ENCODE measurements at places on chromosomes 6 and 20. TPM values are rescaled to one million over a fixed set of nuclear protein-coding genes. Genes with fewer than 3 reads are reported as not detected.

- no peak for DNase-seq
These were observed 540.2 kb downstream of the PRKN start for GRCh38 chr6:162187168-162187935.

Gene VSTM2L
- total RNA-seq, result 9.1 TPM

DNA sequence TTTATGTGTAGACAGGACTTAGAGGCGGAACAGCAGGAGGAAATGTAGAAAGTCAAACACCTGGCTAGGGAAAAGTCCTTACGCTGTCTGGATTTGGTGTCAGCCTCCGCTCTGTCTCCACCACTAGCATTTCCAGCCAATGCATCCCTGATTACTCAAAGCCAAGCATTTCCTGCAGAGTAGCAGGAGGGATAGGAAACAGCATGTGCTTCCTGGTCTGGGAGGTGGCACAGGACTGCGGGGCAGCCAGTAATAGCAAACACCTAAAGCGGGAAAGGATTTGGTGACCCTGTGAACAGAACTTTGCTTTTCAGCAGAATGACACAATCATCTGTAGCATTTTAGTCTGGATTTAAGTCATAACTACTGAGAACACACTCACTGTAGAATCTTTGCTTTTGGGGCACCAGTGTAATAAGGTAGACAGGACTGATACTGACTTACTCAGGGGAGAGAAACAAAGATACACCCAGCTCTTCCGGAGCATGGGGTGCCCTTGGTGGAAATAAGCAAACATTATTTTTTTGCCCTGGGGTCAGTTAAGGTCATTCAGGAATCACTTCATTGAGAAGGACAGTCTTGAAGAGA lies 133.3 kb upstream of the AHI1 start:
- DNase-seq, result no peak

DNA sequence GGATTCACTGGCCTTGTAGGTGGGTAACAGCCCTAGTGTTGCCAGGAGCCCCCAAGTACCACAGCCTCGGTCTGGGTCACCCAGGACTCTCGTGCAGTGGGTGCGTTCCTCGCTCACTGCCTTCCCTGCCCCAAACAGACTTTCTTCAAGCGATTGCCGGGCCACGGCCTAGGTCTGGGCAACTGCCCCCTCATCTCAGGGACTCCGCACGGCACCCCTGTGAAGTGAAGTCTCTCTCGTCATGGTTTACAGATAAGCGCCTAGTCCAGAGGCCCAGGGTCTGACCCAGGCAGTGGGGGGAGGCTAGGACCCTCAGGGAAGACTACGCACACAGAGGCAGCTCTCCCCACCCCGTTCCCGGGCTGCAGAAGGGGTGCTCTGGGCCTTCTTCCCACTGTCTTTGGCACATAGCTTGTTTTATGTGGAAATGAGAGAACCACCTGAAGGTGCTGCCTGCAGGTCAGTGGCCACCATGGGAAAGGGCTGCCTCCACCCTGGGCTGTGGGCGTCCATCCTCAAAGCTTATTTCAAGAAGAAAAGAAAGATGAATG lies 220.8 kb downstream of the ERMARD start:
- DNase-seq, result no peak

DNA sequence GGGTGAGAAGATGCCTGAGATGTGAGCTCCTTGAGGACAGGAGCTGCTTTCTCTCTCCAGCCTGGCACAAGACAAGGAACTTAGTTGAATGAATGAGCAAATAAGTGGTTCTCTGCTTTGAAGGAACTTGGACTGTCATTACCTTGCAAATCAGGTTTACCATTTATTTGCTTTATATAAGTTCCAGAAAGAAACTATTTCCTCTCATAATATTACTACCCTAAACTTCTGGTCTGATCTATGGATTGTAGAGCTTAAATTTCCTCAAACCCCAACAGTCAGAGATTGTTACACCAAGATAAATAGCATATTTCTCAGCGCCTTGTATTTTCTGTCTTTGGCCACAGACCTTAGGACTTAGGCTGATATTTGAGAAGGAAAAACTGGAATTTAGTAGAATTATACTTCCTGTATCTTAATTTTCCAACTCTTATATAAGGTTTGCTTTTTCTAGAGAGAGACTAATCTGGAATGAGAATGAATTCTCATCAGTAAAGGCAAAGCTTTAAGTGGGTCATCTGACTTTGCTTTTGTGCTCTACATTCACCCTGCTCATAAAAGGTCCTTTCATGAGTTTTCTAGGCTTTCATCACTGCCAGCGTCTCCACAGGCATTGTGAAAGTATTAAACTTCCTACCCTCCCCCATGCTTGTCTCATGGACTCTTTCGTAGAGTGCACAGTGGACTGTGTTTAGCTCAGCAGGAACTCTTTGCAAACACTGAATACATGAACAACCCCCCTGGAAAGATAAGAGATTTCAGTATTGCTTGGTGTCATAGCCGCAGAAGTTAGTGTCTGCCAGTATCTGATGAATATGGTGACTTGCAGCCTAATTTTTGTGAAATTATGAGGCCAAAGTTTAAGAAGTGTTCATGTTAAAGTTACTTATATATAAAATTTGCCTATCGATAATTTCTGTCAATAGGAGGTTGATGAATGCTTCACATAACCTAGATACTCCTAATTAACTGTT lies 74.0 kb downstream of the PTPRA start:
- DNase-seq, result no peak

GRCh38 chr20:38806855-38807655 lies 1.6 kb downstream of the PPP1R16B start:
- DNase-seq, result no peak

GRCh38 chr20:48638546-48638945 lies 189.3 kb downstream of the PREX1 start:
- DNase-seq, result no peak

Measured in esophagus muscularis mucosa (tissue), 4 donors.